ENCODE measurements at places on chromosomes 7 and 10.

GRCh38 chr7:134440067-134440466 is 18.8 kb downstream of the AKR1B1 start:
- DNase-seq: no peak

DNA sequence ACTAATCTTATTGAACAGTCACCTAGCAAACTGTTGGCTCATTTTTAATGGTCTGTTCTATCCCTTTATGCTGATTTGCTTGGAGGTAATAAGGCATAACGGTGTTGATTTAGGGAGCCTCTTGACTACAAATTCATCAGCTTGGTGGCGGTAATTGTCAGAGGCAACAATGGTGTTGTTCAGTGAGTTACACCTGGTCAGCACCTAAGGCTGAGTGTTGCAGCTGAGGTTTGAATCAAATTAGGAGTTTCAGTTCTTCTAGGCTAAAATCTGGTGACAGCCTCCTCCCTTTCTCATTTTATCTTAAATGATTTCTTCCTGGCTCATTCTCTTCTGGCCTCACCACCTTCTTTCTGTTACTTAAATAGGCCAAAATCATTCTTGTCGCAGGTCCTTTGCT is 42.3 kb upstream of the SP8 start:
- DNase-seq: no peak

- DNase-seq: no peak
Observed at GRCh38 chr10:115945701-115946445, 327.1 kb downstream of the GFRA1 start.

GRCh38 chr10:106515206-106515790 is 649.2 kb downstream of the SORCS1 start:
- no peak for DNase-seq

DNA sequence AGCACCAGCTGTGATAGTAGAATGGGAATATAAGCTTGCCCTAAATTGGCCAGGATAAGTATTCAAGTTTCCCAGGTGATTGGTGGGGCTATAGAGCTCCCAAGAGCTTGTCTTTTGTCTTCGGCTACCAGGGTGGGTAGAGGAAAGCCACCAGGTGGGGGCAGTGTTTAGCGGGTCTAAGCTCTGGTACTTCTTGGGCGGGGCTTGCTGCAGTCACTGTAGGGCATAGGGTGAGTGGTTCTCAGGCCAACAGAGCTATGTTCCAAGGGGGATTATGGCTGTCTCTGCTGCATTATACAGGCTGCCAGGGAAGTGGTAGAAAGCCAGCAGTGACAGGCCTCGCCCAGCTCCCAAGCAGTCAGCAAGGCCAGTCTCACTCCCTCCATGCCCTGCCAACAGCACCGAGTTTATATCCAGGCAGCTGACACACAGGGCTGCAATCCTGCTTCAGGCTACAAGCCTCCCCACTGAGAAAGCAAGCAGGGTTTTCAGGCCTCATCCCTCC is 110.7 kb downstream of the ZNF467 start:
- peak; percentile 71 for DNase-seq

DNA sequence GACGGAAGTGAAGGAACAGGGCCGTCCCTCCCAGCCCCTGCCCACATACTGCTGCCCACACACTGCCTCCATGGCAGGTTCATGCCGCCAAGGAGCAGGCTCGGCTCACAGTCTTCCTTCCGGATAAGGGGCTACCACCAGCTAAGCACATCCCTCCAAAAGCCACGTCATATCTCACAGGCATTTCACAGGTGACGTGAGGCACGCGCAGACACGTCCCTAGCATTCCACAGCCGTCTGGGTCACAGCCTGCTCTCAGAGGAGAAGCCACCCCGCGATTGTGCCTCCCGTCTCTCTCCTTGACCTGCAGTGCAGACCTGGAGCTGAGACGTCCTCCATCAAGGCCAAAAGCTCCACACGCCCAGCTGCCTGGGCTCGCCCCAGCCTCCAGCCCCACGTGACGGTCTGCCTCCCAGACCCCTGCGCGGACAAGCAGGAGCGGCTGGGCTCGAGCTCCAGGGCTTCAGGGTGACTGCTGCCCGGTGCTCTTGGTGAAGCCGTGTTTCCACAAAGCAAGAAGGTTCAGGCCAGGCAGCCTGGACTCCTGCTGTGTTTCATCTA is 114.0 kb downstream of the MAD1L1 start:
- no peak for DNase-seq

All from stimulated activated CD4-positive, alpha-beta T cell treated with anti-CD3 and anti-CD28 coated beads, Interleukin-1b, Interleukin-23, amount 100 ng/mL, for 48 hours (primary cell).